ENCODE measurements at places on chromosomes 1 and 21. TPM values are rescaled to one million over a fixed set of nuclear protein-coding genes. Genes with fewer than 3 reads are reported as not detected.

Gene S100A7
- total RNA-seq, result not detected

Gene NLRP3
- 1.1 TPM for total RNA-seq

Gene RNU1-2
- total RNA-seq, result 1,390 TPM

Gene FCRL4
- total RNA-seq, result not detected

Gene SLAMF9
- 1.2 TPM for total RNA-seq

Gene FHAD1
- total RNA-seq, result 0.13 TPM

Gene AKR7A3
- total RNA-seq, result 0.50 TPM

Gene S100PBP
- 51.2 TPM for total RNA-seq

Gene EXO1
- 6.3 TPM for total RNA-seq

Gene ZP4
- total RNA-seq, result not detected

Gene CFHR3
- not detected for total RNA-seq

Gene UTP11
- total RNA-seq, result 38.3 TPM

Gene RUNX1
- 12.1 TPM for total RNA-seq

Gene DMBX1
- not detected for total RNA-seq

Gene CRP
- not detected for total RNA-seq

Gene NBL1
- 343 TPM for total RNA-seq

Gene CGN
- total RNA-seq, result under 0.01 TPM

Gene VTCN1
- not detected for total RNA-seq

Gene OPTC
- not detected for total RNA-seq

Gene VWA1
- total RNA-seq, result 1.6 TPM

Gene CD5L
- not detected for total RNA-seq

Gene C2CD2
- 49.7 TPM for total RNA-seq

Gene DNAJC28
- 1.8 TPM for total RNA-seq

Gene P3R3URF
- not detected for total RNA-seq

Gene CNIH4
- total RNA-seq, result 84.8 TPM

Gene CYYR1
- 0.13 TPM for total RNA-seq

Gene ICOSLG
- total RNA-seq, result 0.13 TPM

Gene FCN3
- total RNA-seq, result not detected

Gene RHD
- total RNA-seq, result not detected

Gene ITLN2
- total RNA-seq, result not detected

Gene SPATC1L
- 3.8 TPM for total RNA-seq

Gene OR2T29
- total RNA-seq, result not detected

Gene OR2T33
- not detected for total RNA-seq

Gene HCRTR1
- 0.26 TPM for total RNA-seq

Gene LRRC38
- total RNA-seq, result 0.50 TPM

Gene TINAGL1
- total RNA-seq, result 212 TPM

Gene AMPD1
- not detected for total RNA-seq

Gene HMGB4
- total RNA-seq, result not detected

Gene CADM3
- not detected for total RNA-seq

Gene ADAMTS4
- 4.2 TPM for total RNA-seq

Gene RGS13
- not detected for total RNA-seq

Gene MMP23B
- total RNA-seq, result 1.8 TPM

Gene STYXL2
- total RNA-seq, result not detected

Gene MAP3K7CL
- total RNA-seq, result 50.9 TPM

Gene PODN
- total RNA-seq, result 7.6 TPM

Gene TPTE
- total RNA-seq, result not detected

Gene TRABD2B
- total RNA-seq, result under 0.01 TPM

Gene CLCA1
- not detected for total RNA-seq

Gene RWDD3
- 12.1 TPM for total RNA-seq

Gene PATJ
- 13.2 TPM for total RNA-seq

Gene OR2T2
- total RNA-seq, result not detected

Gene CITED4
- 6.1 TPM for total RNA-seq

Gene PGLYRP4
- total RNA-seq, result not detected

Gene TESK2
- total RNA-seq, result 2.9 TPM

Gene LHX4
- total RNA-seq, result under 0.01 TPM
